ENCODE measurements at places on chromosomes 3 and 15.

- DNase-seq: no peak
These were observed 12.2 kb downstream of the RRP9 start for GRCh38 chr3:51929420-51930003.

- DNase-seq: no peak
These were observed 227.3 kb upstream of the IL12A start for GRCh38 chr3:159761369-159761768.

DNA sequence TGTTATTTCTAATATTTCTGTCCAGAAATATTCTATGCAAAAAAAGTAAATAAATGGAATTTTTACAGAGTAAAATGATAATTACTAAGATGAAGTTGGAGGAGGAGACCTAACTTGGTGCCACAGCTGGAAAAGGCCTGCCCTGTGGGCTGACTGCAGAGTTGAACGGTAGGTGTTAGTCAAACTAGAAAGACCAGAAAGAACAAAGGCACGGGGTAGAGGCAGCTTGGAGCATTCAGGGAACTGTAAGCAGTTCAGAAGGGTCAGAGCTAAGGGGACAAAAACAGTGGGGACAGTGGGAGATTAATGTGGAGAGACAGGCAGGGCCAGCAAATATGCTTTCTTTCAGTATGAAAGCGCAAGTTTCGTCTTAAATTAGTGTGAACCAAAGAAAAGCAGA, 39.3 kb upstream of the PTPRG start:
- no peak for DNase-seq

DNA sequence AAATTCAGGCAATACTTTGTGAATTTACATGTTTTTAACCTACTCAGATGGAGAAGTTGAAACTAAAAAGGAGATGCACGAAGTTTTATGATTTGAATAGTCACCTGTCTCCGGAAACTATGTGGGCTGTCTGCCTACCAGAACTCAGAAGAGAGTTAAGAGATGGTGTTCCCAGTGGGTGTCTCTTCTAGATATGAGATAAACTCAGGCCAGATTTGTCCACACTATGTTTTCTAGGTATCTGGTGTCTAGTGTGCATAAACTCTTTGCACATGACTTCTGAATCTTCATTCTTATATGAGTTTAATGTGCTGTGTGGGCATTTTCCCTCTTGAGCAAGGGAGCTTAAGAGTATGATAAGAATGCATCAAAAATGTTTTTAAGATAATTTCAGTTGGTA, 222.8 kb downstream of the FOXP1 start:
- DNase-seq: no peak

- no peak for DNase-seq
These were observed 33.0 kb downstream of the ALDH1L1 start for GRCh38 chr3:126147147-126147931.

GRCh38 chr3:177294221-177294620, 96.9 kb upstream of the TBL1XR1 start:
- no peak for DNase-seq

DNA sequence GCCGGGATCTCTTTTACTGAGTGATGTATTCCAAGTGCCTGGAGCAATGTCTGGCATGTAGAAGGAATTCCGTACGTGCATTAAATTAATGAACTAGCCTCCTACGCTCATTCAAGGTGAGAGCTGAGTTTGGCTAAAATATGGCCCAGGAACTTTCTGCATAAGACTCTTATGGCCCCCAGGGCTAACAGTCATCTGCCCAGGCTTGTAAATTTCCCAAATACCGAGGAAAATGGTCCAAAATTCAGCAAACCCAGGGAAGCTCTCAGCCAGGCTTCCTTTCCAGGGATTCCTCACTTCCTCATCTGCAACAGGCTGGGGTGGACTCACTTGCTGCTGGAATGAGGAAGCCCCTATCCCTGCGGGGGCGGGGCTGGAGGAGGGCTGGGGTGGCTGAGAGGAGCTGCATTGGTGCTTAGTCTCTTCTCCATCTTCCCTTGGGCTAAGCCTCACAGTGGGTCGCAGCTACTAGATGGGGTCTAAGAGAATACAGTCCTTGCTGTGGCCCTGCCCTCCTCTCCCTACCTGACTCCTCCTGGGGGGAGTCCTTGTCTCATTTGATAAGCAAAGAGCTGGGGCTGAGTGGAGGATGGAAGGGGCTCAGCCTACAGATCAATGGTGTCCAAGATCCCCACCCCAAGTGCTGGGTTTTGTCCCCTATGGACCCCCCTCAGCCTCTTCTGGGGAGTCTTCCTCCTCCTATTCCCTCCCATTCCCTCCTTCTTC, 28.5 kb upstream of the APOD start:
- DNase-seq: no peak

- DNase-seq: no peak
These were observed 233.9 kb upstream of the CADM2 start for GRCh38 chr3:84724877-84725276.

- DNase-seq: peak; percentile 23
These were observed 249.2 kb downstream of the OPA1 start for GRCh38 chr3:193842029-193842798.

DNA sequence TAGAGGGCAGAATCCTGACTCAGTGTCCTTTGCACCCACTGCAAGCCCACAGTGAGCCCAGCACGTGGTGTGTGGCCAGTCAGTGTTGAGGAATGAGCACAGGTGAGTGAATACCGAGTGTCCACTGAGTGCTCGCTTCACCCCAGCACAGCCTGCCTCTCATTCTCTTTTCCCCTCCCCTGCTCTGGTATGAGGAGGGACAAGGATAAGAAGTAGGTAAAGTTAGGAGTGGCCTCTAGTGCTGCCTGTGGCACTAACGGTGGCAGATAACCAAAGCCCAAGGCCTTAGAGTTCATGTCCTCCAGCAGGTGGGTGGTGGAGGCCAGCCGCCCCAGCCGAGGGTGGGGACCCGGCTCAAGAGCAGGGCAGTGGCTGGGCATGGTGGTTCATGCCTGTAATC, 38.0 kb downstream of the PRKCD start:
- DNase-seq: no peak

- DNase-seq: no peak
These were observed 22.6 kb downstream of the TBL1XR1 start for GRCh38 chr3:177174607-177175170.

GRCh38 chr3:14461748-14462324, 59.4 kb downstream of the SLC6A6 start:
- DNase-seq: no peak

DNA sequence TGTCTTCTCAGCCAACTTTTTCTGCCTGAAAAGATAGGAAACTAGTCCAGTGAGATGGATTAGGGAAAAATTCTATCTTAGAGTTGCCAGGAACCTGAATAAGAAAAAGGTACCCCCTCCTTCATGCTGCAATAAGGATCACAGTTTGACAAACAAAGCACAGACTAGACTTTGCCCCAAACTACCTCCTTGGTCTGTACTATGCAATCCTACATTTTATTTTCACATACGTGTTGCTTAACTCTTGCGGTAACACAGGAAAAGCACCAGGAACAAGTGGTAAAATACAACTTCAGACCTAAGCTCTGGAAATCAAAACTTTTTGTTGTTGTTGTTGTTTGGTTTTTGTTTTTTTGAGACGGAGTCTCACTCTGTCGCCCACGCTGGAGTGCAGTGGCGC, 11.3 kb upstream of the IL12A start:
- DNase-seq: no peak

DNA sequence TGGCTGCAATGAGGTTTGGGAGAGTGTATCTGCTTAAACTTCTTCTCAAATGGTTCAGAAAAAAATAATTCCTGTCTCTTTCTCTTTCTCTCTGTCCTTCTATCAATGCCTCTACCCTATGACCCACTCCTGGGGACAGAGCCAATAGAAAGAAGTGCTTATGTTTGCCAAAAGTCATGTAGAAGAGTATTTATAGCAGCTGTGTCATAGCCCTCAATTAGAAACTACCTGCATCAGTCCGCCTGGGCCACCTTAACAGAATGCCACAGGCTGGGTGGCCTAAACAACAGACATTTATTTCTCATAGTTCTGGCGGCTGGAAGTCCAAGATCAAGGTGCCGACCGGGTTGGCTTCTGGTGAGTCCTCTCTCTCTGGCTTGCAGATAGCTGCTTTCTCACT, 92.5 kb downstream of the HMG20A start:
- no peak for DNase-seq

- DNase-seq: no peak
These were observed 530.0 kb downstream of the EPHB1 start for GRCh38 chr3:135325096-135325495.

DNA sequence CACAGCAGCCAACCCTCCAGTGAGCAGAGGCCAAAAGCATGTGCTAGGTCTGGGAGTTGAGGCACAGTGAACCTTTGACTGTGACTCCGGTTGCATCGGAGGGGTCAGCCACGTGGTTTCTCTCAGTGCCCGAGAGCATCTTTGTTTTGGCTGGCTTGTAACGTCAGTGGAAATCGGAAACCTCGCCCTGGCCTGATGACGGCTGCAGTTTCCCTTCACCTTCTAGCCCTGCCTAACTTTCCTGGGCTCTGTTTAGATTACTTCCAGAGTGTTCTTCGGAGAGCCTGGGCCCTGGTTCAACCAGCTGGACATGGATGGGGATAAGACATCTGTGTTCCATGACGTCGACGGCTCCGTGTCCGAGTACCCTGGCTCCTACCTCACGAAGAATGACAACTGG, 56.6 kb downstream of the MESD start:
- no peak for DNase-seq

DNA sequence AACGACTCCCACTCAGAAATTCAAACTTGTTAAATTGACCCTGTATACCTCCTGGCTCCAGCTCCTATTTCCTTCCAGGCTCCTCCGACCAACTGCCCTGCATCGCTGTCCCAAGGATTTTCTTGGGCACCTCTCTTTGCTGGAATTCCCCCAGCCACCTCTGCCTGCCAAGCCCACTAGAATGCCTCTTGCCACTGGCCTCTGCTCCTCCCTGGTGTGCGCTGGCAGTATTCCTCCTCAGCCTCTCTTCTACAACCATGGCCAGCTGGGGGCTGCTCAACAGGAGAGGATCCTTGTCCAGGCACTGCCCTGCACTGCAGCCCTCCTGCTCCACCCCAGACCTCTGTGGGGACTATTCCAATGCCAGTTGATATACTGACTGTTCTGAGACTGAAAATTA, 7.4 kb downstream of the WNT7A start:
- no peak for DNase-seq

- DNase-seq: no peak
These were observed 35.1 kb upstream of the CCDC80 start for GRCh38 chr3:112675943-112676535.

DNA sequence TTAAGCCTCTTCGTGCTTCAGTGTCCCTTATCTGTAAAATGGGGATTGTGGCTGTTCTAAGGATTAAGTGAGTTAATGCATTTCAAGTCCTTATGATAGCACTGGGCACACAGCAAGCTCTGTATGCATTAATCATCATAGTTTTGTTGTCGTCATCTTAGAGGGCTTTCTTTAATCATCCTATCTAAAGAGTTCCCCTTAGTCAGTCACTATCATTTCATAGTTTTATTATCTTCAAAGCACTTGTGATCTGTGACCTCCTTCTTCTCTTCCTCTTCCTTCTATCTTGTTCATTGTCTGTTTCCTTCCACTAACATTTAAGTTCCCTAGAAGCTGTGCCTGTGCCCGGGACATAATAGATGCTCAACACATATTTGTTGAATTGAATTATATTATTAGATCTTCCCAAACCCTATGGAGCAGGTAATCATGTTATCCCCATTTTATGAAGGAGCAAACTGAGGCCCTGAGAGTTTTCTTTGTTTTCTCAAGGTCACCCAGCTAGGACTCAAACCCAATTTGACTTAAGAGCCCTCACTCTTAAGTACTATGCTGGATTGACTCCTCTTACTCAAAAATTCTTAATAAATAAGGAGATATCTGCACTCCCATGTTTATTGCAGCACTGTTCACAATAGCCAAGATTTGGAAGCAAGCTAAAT, 24.1 kb downstream of the DUOX2 start:
- no peak for DNase-seq

DNA sequence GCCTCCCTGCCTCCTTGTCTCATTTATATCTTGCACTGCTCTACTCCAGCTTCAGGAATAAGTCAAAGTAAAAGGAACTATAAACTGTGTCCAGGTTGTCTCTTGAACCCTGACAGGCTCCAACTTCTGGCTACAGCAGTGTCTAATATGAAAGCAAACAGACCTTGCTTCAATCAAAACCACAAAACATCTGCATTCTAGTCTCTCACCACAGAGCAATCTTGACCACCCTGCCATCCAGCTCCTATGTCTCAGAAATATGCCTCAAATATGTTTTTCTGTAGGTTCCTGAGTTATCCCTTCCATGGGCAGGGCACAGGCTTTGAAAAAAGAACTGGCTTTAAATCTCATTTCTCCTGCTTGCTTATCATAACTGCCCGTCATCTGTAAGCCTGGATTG, 13.0 kb upstream of the RAMAC start:
- DNase-seq: no peak

GRCh38 chr3:98982351-98982750, 80.9 kb upstream of the DCBLD2 start:
- DNase-seq: no peak

DNA sequence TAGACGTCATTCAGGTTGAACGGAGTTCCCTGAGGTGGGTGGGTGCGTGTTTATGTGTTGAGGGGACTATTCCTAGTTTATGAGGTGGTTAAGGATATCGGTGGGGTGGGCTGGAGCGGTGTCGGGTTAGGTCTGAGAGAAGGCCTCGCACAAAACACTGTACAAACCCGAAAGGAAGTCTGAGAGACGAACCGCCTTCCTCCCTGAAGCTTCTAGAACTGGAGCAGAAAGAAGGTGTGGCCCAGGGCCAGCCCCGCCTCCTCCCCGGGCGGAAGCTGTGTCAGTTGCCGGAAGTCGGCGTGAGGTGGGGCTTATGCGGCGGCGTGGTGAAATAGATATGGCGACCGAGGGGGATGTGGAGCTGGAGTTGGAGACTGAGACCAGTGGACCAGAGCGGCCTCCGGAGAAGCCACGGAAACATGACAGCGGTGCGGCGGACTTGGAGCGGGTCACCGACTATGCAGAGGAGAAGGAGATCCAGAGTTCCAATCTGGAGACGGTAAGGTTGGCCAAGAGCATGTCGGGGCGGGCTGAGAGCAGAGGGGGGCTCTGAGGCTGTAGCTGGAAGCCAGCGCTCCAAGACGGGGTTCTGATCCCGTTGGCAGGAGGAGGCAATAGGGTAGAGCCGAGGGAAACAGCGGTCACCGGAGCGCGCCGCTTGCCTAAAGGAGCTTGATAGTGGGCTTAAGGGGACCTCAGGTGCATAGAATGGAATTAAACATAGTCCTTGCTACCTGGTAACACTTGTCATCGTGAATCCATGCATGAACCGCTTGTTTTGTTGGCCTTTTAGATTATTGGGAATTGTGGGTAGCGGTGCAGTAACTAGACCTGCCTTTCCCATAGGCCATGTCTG, at the start of gene HYPK:
TSS of gene HYPK (plus strand) at position 314 of the 856 bp plus-strand sequence. CDS start at position 338, 24 bp downstream.
- DNase-seq: peak; percentile 76

DNA sequence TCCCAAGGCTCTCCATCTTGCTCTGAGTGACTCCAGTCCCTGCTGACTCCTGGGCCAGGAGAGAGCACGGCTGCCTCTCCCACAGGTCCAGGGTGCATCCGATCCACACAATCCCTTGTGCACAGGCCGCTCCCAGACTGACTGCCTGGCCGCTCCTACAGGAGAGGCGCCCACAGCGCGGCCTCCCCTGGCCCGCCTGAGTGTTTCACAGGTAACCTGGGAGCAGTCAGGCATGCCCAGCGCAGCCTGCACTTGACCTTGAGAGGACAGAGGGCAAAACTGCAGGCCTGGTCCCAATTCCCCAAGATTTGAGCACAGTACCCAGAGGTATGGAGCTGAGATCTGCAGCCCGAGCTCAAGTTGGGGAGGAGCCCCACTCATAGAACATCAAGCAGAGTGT, 490.2 kb downstream of the CNTN6 start:
- no peak for DNase-seq
